Urothelium cell line (cell line): ENCODE measurements at places on chromosomes 3 and 15.

DNA sequence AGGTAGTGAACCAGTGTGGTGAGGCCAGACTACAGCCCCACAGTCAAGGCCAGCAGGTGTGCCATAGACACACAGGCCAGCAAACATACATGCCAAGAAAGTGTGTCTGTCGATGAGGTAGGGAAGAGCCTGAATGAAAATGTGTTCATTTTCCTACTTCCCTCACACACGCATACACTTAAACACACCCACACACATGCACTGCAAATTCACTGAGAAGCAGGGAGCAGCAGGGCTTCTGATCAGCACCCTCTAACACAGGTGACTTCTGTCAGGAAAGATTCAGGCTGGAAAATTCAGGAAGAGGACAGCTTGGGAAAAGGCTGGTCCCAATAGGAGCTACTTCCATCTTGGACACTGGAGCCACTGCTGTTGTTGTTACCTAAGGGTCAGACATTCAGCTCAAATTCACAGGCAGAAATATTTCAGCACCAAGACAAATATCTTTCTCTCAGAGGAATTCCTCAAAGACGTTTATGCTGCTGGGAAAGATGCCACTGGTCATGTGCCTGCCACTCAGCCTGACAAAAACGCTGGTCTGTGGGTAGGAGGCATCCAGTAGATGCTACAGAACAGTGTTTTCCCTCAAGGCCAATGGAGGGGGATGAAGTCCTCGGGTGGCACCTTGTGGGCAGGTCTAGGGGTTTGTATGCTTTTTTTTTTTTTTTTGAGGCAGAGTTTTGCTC, 40.9 kb upstream of the LARS2 start:
- DNase-seq, result no peak

GRCh38 chr15:96285729-96286254, 44.7 kb upstream of the NR2F2 start:
- no peak for DNase-seq

- DNase-seq, result peak; percentile 59
Observed at GRCh38 chr3:14847613-14848541, 29.1 kb downstream of the FGD5 start.

- DNase-seq, result no peak
Observed at GRCh38 chr3:71384837-71385716, 198.5 kb downstream of the FOXP1 start.

DNA sequence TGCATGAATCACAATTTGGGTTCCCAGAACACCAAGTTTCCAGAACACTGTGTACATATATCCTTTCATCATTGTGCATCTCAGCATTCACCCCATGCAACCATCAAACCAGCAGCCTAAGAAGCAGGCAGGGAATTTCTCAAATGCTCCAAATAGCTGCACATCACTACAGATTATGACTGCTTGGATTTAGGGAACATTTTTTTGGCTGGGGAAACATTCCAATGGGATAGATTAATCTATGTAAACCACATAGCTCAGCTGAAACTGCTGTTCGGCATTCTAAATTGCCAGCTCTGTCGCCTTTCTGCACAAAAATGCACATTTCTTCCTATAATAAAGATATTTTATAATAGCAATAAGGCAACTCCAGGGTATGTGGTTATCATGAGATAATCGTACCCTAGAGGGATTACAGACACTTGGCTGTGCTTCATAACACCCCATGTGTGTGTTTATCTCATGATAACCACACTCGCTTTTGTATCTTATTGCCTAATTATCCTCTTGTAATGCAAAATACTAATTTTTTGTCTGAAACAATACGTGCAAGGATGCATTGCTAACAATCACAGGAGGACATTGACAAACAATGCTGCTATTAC, 483.7 kb upstream of the DPH6 start:
- no peak for DNase-seq

DNA sequence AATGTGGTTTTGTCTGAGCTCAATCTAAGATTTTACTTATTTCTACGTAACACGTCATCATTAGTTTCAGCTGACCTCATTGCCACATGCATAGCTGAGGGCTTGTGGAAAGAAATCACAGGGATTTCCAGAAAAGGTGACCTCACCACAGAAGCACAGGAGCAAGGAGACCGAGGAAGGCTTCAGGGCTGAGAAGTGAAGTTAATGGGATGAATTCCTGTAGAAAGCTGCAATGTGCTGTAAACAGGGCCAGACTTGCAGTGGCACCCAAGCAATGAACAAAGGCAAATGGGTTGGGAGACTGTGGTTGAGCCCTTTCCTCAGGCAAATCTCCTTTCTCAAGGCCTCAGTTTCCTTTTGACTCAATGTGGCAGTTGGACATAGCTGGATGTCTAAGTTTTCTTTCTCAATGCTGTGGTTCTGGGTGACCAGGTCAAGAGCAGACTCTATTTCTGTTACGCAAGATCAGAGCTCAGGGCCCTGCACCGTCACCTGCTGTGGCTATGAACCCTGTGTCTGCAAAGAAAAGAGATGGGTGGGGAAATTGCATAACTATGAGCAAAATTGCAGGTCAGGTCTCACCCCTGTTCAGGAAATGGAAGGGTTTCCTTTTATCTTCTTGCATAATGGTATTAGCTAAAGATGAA, 252.2 kb upstream of the TBL1XR1 start:
- peak; percentile 37 for DNase-seq

DNA sequence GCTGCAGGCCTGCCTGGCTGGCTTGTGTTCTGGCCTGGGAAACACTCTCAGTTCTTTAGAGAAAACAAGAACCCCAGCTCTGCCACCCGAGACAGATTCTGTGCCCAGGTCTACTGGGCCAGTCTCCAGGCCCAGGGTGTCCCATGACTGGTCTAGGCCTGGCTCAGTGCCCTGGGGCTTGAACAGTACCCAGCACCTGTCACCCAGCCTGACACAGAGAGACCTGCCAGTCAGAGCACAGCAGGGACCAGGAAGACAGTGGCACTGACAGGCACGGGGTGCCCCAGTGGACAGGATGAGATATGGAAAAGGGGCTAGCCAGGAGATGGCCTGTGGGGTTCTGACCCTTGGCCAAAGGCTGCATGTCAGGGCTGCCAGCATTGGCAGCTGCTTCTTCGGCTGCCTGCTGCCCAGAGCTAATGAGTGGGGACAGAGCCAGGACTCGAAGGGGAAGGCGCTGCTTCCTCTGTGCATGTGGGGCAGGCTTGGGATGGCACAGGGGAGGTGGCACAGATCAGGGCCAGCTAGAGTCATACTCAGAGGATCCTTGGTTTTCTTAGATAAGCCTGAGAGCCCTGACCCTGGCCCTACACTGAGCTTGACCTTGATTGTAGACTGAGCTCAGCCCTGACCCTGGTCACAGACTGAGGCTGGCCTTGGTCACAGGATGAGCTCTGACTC, 15.1 kb downstream of the CCDC33 start:
- no peak for DNase-seq

- no peak for DNase-seq
Observed at GRCh38 chr3:119148493-119149180, 2.7 kb downstream of the TEX55 start.

DNA sequence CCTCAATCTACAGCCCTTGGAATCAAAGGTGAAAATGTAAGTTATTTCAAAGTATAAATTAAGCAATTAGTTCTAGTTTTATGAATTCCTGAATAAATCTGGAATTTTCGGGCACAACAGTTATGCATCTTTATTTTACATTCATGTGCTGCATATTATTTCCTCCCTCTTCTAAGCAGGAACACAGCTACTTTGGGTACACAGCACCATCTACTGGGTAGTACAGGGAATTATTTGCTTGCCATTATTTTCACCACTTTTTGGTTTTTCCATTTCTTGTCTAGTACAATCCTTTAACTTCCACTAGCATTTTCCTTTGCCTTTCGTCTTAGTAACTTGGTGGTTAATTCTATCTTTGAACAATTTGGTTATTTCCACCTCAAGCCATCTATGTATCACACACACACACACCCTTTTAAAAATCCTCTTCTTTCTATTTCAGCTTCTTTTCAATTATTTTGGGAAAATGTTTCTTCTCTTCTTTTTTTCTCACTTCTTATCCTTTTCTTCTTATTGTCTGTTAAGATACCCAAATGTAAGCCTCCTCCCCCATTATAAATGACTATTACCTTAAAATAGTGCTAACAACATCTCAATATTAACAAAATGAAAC, 451.0 kb downstream of the MFSD1 start:
- DNase-seq, result peak; percentile 16

GRCh38 chr3:100029689-100030088, 84.6 kb downstream of the FILIP1L start:
- no peak for DNase-seq

GRCh38 chr15:63945838-63946298, 100.4 kb downstream of the DAPK2 start:
- no peak for DNase-seq

GRCh38 chr3:164155400-164155799, 922.9 kb downstream of the SI start:
- DNase-seq, result no peak

GRCh38 chr3:106963442-106963841, 413.8 kb upstream of the CCDC54 start:
- DNase-seq, result no peak

- no peak for DNase-seq
Observed at GRCh38 chr3:96915445-96915844, 101.1 kb downstream of the EPHA6 start.

GRCh38 chr15:37536967-37537605, 397.4 kb upstream of the TMCO5A start:
- no peak for DNase-seq

GRCh38 chr3:156620260-156620659, 54.1 kb upstream of the TIPARP start:
- no peak for DNase-seq

DNA sequence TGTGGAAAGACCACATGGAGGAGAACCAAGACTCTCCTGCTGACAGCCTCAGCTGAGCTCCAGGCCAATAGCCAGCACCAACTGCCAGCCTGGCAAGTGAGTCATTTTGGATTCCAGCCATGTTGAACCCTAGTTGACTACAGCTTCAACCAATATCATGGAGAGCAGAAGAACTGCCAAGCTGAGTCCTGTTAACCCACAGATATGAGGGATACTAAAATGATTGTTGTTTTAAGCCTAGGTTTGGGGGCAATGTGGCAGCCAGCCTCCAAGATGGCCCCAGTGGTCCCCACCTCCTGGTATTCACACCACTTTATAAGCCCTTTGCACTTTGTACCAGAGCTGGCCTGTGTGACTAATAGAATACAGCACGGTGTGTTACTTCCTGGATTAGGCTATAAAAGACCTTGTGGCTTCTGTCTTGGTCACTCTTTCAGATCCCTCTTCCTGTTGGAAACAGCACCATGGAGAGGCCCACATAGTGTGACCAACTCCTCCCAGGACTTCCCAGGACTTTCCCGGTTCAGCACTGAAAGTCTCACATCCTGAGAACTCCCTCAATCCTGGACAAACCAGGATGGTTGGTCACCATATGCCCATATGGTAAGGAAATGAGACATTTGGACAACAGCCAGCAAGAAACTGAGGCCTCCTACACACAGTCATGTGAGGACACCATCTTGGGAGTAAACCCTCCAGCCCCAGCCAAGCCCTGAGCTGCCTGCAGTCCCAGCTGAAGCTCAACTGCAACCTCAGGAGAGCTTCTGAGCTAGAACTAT, 32.4 kb upstream of the CDV3 start:
- DNase-seq, result peak; percentile 33

DNA sequence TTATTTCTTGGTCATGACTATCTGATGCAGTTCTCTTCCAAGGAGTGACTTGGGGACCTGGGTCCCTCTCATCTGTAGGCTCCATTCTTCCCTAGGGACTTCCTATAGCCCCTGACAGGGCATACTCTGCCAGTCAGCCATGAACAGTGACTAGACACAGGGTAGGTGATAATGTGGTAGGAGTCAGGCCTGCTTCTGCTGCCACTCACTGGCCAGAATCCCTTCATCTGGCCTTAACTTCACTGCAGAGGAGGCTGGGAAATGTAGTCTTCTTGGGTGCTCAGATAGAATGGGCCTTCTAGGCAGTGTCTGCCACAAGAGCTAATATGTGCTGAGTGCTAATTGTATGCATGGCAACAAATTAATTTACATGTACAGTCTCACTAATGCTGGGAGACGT, 84.5 kb downstream of the CACNA2D3 start:
- DNase-seq, result no peak

- DNase-seq, result peak; percentile 49
Observed at GRCh38 chr15:69606921-69607500, 154.4 kb downstream of the RPLP1 start.

DNA sequence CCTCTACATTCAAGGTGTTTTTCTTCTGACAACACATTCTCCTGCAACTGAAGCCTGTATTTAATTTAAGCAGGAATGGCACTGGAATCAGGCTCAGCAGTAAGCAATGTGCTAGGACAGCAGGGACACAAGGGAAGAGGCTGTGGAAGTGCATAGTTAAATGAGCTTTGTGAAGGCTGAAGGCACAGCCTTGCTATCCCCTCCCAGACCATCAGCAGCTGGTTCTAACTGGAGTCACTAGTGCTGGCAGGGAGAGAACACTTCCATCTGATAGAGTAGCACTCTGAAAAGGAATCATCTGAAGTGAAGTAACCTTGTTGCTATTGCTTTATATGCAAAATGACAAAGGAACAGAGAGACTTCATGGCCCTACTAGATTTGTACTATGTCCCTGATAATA, 14.7 kb downstream of the UQCC5 start:
- DNase-seq, result no peak

DNA sequence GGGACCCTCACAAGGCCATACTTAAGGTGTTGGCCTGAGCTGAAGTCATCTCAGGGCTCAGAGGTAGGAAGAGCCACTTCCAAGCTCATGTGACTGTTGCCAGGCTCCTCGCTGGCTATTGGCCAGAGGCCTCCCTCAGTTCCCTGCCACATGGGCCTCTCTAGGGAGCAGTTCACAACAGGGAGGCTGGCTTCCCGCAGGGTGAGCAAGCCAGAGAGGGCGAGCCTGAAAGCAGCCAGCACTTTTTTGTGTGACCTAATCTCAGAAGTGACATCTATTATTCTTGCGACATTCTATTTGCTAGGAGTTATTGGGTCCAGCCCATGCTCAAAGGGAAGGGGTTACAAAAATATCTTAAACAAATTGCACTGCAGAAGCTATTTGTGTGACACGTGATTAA, 201.4 kb downstream of the SSR3 start:
- DNase-seq, result no peak

- DNase-seq, result no peak
Observed at GRCh38 chr3:159131376-159131775, 329.5 kb downstream of the MFSD1 start.

DNA sequence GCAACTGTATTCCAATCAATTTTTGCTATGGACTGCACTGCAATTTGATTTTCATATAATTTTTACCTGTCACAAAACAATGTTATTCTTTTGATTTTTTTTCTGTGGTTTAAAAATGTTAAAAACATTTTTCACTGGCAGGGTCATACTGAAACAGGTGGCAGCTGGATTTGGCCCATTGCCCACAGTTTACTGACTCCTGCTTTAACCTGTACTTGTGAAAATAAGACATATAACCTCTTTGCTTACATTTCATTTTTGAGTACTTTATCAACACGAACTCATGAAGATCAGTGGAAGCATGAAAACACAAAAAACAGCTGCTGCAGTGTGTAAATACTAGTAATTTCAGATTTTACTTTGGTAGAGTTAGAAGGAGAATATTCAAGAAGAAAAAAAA, 313.1 kb downstream of the WDR72 start:
- no peak for DNase-seq

GRCh38 chr3:150761831-150762661, 923 bp downstream of the SIAH2 start:
- peak; percentile 29 for DNase-seq

GRCh38 chr3:44442596-44443309, 34.7 kb downstream of the ZNF445 start:
- DNase-seq, result no peak
